Fibroblast of skin of left biceps (primary cell): ENCODE measurements at places on chromosomes 11 and 22.

- DNase-seq: no peak
Measured at GRCh38 chr22:36144886-36145541, 15.5 kb downstream of the APOL3 start.

- DNase-seq: no peak
Measured at GRCh38 chr11:117828611-117829368, 4.2 kb upstream of the FXYD2 start.

GRCh38 chr22:30591191-30591587 is 521 bp downstream of the PES1 start:
- no peak for DNase-seq

DNA sequence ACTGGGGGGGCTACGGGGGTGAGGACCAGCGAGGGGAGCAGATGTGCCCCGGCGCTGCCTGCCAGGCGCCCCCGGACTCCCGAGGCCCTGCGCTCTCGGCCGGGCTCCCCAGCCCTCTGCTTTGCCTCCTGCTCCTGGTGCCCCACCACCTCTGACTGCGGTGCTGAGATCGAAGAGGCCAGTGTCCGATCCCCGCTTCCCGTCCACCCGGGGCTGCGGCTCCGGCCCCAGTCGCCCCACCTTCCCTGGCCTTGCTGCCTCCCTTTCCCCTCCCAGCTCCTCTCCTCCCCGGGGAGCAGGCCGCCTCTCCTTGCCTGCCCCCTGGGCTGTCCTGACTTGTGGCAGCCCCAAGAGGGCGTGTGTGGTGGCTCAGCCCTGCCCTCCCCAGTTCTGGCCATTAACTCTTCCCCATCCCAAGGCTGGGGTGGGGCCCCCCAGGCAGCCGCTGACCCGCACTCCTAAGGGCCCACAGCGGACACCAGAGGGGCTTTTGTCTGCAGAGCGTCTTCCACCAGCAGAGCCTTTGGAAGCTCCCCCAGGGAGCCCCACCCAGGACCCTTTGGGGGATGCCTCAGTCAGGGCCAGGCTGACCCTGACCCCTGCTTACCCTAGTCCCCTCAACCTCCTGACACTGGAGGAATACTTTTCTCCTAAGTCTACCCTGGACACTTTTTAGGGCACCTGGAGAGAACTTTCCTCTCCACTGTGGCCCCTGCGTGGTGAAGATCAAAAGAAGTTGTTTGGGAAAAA is 16.6 kb downstream of the RTN4RL2 start:
- no peak for DNase-seq

- no peak for DNase-seq
Measured at GRCh38 chr11:73784080-73784634, 3.5 kb upstream of the MRPL48 start.

DNA sequence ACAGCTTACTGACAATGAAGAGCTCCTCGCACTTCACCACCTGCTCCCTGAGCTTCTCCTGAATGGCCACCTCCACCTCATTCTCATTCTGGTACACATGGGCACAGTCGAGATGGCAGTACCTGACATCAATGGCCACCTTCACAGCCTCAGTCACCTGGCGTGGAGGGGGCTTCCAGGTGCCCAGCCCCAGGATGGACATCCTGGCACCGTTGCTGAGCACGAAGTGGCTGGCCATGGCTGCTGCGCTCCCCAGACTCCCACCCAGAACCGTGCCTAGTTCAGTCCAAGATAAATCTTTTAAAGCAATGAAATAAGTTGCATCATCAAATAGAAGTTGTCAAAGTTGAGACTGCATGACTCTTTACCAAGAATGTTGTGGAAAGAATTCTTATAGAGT is 128.1 kb upstream of the SOX6 start:
- DNase-seq: no peak

DNA sequence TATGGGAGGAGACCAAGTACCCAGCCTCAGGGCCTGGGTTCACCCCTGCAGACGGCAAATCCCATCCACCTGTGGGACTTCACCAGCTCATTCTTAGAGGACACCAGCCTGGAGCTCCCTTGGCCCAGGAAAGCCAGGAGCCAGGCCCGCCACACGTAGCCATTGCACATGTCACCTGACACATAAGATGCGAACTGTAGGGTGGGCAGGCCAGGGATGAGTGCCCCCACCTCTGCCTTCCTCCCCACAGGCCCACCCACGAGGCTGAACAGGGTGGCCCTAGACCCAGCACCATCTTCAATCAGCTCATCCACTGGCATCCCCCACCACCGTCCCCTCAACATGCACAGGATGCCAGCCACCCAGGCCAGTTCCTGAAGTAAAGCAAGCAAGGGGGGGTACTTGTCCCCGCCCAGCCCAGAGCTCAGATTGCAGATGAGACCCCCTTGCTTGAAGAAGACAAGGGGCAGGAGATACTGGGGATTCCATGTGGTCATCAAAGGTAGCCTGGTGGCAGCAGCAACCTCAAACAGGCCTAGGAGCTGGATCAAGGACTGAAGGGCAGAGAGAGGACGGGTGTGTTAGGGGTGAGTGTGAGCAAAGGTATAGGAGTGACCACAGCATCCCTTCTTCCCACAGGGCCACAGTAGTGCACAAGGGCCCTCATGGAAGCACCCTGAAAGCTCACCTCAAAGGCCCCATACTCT is 45.6 kb downstream of the IGLL5 start:
- no peak for DNase-seq

DNA sequence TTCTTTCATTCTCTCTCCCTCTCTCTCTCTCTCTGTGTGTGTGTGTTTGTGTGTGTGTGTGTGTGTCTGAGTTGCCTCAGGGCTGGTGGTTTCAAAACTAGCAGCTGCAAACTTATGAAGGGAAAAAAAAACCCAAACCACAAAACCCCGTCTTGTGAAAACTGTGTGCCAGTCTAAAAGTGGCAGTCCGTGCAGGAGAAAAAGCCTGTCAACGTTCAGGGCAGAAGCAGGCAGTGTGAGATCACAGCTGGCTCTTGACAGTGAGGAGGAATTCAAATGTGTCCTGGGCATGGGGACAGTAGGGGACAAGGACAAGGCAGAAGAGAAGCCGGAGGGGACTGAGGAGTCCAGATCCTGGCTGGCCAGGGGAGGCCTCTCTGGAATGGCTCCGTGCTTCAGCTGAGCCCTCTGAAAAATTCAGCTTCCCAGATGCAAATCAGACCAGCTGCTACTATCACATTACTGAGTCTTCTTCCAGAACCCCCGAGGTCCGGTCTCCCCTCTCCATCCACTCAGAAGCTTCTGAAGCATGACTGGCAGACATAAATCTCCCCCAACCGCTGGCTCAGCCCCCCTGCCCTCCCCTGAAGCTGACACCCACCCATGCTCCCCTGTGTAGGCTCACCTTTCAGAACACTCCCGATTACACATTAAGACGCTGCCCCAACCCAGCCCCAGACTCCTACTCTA is 31.9 kb downstream of the FLI1 start:
- no peak for DNase-seq

DNA sequence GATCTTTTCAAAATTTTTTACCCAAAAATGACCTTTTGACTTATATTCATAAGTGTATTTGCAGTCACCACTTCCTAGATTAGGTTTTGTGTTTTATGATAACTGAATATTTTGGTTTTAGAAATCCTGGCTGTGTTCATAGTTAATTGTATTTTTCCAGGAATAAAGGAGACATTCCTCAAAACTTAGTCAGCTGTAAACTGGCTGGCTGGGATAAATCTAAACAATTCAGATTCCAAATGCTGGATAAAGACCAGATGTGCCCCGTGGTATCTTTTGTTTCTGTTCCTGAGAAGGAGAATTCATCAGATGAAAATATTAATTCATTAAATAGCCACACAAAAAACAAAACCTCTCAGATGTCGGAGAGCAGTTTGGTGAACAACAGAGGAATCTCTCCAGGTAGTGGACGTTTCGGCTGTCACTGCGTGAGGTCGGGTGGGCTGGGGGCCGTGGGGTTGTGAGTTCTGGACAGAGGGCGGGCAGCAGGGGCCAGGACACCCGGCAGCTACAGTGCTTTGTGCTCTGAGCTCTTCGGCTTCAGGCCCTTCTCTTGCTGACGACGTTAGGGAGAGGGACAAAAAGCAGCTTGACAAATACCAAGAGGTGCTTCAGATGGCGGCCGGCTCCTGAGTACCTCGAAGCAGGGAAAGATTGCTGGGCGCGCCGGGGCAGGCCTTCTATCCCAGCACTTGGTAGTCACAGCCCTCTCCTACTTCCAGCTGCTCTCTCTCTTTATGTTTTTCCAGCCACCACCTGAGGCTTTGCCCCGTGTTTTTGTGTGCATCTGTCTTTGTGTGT is 24.6 kb downstream of the MOV10L1 start:
- DNase-seq: peak; percentile 62

DNA sequence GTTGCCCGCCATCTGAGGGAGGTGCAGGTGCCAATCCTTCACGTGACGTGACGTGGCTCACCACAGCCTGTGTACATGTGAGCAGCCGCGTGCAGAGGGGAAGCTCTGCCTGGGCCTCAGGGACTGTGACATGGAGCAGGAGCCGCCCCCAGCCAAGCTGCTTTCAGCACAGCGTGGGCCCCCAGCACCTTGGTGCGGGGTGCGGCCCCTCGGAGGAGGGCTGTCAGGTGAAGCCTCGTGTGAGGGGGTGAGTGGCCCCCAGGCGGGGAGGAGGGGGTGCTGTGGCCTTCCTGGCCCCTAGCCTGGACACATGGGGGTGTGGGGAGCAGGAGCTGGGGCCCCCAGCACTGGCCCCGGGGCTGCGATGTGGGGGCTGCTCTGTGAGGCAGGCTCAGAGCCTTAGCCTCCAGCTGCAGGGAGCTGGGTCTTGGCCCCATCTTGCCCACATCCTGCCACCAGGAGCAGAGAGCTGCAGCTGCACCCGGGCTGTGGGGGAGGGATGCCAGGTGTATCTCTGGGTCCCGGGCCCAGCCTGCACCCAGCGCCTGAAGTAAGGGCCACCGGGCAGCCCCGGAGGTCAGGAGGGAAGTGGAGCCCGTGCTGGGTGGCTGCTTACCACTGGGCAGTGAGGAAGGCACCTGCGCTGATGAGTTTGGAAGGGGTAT is at the start of gene ADORA2A:
TSS of gene ADORA2A (plus strand) at position 100 of the 665 bp plus-strand sequence. CDS start 5,806 bp downstream, outside the sequence.
- no peak for DNase-seq

DNA sequence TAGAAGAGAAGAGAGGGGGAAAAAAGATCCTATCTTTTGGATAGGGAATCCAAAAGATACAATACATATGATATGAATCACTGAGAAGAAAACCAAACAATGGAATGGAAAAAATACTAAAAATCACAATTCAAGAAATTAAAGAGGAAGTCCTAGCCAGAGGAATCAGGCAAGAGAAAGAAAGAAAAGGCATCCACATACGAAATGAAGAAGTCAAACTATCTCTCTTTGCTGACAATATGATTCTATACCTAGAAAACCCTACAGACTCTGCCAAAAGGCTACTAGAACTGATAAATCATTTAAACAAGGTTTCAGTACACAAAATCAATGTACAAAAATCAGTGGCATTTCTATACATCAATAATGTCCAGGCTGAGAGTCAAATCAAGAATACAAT is 91.4 kb downstream of the EFCAB6 start:
- no peak for DNase-seq

DNA sequence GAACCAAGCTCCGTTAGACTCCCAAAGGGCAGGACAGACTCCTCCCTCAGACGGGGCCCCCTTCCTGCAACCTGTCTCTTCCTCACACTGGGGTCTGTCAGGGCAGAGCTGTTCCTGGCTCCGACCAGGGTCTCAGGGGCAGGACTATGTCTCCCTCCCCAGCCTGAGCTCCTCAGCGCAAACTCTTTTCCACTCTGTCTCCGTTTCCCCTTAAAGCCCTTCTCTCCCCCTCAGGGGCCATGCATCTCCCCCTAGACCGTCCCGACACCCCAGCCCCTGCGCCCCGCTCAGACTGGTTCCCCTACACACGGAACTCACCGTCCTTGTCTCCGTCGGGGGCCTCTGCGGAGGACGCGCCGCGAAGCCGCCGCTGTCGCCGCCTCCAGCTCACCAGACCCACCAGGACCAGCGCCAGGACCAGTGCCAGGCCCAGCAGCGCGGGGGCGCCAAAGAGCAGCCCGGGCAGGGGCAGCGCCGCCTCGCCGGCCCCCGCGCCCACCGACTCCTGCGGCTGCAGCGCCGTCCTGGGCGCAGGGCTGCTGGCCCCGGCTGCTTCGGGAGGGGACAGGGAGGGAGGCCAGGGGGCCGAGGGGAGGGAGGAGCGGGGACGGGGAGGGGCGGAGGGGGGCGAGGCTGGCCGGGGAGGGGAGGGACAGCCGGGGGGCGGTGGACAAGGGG is 684 bp downstream of the TNFRSF13C start:
- no peak for DNase-seq

DNA sequence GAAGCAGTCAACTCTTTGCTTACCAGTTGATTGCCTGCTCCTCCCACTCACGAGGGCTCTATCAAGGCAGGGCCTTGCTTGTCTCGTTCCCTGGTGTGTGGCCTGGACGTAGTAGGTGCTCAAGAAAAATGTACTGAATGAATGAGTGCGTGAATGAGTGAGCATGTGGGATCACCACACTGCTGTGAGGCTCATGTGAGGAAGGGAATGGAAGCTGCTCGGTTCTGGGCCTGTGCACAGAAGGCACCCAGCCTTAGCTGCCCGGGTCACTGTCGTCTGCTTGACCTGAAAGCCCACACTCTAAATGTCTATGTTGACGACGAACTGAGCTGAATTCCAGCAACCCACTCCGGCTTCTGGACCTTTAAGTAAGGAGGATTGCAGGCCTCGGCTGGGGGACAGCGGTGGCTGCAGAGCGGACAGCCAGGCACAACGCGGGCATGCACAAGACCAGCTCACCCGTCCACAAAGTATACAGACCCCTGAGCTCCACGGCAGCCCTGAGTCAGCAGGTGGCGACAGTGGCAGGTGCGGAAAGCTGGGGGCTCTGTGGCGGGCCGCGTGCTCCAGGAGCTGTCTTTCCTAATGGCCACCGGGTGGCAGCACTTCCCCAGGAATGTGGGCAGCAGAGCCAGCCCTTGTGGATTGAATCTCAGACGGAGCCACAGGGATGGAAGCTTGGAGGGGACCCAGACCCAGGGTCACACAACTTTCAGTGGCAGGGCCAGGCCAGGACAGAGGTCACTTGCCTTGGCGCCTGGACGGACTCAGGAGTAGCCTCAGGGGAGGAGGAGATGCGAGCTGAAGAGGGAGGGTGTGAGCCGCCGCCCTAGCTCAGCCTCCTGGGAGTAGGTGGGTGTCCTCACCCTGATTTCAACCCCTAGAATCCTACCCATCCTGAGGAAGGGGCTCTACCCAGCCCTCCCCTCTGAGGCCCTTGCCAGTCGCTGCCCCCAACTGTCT is 5.0 kb upstream of the PICK1 start:
- peak; percentile 42 for DNase-seq

- DNase-seq: no peak
Measured at GRCh38 chr22:35522225-35523149, 18.1 kb upstream of the RASD2 start.
